ENCODE measurements at places on chromosomes 7 and 10. TPM values are rescaled to one million over a fixed set of nuclear protein-coding genes. Genes with fewer than 3 reads are reported as not detected.

DNA sequence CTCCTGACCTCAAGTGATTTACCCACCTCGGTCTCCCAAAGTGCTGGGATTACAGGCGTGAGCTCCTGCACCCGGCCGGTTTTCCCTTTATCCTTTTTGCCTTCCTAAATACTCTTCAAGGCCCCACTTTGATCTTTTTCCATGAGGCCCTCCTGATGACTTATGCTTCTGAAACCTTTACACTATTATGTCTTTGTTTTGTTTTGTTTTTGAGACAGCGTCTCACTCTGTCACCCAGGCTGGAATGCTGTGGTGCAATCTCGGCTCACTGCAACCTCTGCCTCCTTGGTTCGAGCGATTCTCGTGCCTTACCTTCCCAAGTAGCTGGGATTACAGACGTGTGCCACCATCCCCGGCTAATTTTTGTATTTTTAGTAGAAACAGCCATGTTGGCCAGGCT, 3.8 kb downstream of the STMP1 start:
- DNase-seq: no peak

DNA sequence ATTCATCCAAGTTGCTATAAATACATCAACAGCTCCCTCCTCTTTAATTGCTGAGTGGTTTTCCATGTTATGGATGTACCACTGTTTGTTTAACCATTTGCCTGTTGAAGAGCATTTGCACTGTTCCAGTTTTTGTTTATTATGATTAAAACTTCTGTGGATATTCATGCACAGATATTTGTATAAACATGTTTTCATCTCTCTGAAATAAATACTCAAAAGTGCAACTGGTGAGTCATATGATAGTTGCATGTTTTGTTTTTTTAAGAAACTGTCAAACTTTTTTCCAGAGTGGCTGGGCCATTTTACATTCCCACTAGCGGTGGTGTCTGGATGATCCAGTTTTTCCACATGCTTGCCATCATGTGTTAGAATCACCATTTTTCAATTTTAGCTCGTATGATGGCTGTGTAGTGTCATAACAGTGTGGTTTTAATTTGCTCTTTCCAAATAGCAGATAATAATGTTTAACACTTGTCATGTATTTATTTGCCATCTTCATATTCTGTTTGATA, 33.6 kb downstream of the MEOX2 start:
- DNase-seq: no peak

GRCh38 chr10:72334196-72334824, 20.4 kb downstream of the DNAJB12 start:
- DNase-seq: no peak

DNA sequence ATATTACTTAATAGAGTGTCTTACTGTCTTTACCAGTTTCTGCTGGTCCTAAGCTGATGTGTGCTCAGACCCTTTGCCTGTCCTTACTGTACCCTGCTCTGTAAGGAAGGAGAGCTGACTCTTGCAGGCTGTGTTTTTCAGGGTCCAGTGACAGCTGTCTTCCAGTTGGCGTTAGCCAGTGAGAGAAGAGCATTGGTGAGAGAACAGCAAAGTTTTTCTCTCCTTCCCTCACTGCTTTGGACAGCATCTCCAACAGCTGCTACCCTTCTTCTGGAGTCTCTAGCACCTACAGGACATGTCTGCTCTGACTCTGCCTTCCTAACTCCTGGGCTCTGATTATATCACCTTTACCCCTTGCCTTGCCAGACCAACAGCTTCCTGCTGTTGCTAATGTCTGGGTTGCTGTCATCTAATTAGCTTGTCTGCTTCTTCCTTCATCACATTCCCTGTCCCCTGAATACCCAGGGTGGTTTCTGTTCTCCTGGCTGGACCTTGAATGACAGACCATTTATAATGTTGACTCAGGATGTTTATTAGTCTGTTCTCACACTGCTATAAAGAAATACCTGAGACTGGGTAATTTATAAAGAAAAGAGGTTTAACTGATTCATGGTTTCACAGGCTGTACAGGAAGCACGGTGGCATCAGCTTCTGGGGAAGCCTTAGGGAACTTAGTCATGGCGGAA, 23.5 kb upstream of the PANK1 start:
- DNase-seq: no peak

The TMEM176B gene
- 10.2 TPM for total RNA-seq

GRCh38 chr10:77671594-77672252, 34.1 kb upstream of the KCNMA1 start:
- no peak for DNase-seq

GRCh38 chr7:68682910-68683309, 915.4 kb upstream of the AUTS2 start:
- no peak for DNase-seq

GRCh38 chr7:141685285-141686023, 16.5 kb downstream of the DENND11 start:
- DNase-seq: no peak

DNA sequence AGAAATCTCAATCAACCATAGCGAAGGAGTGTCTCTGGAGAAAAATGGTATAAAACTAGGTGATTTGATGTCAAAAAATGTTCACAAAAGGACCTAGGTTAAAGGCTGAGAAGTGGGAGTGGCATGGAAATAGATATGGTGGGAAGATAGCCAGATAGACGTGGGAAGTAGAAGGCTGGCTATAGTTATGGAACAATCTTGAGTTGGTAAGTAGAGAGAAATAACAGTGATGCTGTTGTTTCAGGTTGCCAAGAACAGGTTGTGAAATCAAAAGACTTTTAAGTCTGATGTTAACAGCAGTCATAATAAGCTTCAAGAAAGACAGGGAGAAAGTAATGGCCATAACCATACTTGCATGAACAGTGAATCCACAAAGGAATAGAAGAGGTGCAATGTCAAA, 106.1 kb upstream of the RSU1 start:
- DNase-seq: no peak

- DNase-seq: no peak
These were observed 15.1 kb downstream of the LRRC20 start for GRCh38 chr10:70367195-70367796.

The TUBB8 gene
- total RNA-seq: not detected

DNA sequence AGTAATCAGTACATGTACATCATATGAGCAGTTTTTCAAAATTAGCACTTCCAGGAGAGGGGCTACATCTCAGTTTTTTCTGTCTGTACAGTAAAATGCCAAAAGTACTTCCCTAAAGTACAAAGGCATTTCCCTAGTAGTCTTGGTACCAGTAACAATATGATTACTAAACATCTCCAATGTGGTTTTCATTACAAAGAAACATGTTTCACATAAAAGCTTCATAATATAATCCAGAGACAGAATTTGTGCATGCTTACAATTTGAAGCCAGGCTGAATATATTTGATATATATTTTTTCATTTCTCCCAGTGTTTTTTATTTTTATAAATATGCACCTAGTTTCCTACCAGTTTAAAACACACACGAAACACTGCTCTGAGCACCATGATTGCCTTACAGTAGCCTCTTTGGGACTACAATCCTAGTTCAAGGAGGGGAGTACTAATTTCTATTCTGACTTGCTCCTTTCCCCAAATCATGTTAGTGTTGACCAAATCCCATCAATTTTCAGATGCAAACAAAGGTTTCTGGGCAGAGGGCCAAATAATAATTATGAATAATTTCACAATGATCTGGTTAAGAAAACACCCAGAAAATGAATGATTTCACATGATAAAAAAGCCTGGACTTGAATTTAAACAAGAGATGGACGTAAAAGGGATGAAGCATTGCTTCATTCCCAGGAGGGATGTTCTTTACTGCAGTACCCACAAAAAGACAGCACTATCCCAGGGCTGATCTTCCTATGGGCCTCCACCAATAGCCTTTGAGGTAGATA, 201.3 kb downstream of the SLC25A13 start:
- DNase-seq: no peak
